ENCODE measurements at places on chromosomes 13 and 19.

DNA sequence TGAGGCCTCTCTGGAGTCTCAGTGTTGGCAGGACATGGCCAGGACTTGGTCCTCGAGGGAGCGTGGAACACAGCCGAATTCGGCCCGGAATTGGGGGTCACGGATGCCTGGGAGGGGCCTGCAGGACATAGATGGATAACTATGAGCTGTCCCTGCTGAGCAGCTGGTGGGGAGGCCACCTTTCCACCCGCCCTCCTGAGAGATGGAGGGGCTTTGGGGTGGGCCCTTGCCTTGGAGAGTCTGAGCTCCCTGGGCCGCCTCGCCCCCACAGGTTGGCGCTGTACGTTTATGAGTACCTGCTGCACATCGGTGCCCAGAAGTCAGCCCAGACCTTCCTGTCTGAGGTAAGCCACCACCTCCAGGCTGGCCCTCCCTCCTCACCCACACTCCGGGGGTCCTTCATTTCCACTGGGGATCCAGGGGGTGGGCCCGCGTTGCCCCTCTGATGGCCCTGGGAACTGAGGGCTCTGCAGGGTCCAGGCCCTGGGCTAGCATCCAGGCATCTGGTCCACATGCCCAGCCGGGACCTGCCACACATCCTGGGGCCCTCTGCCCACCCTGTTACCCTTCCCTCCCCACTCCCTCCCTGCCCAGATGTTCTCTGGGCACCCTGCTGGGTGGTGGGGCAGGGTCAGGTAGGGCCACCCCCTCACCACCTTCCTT is 8.0 kb downstream of the SSBP4 start:
- DNase-seq, result no peak

DNA sequence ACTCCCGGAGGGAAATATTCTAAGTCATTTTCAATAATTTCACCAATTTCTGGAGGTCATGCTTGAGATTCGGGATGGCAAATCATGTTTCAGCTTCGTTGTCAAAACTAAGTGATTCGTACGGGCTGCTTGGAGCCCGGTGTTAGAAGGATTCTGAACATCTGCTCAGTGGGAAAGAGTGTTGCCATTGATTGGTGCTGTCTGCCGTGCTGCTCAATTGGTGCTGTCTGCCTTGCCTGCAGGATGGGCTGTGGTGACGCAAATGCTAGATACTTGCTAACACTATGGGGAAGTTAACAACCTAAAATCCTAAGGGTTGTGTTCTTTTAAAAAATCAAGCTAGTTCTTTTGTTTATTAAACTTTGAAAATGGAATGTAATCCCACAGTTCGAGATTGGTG is 17.3 kb upstream of the CACNG8 start:
- no peak for DNase-seq

GRCh38 chr13:105007166-105007808 is 1528.2 kb downstream of the EFNB2 start:
- no peak for DNase-seq

DNA sequence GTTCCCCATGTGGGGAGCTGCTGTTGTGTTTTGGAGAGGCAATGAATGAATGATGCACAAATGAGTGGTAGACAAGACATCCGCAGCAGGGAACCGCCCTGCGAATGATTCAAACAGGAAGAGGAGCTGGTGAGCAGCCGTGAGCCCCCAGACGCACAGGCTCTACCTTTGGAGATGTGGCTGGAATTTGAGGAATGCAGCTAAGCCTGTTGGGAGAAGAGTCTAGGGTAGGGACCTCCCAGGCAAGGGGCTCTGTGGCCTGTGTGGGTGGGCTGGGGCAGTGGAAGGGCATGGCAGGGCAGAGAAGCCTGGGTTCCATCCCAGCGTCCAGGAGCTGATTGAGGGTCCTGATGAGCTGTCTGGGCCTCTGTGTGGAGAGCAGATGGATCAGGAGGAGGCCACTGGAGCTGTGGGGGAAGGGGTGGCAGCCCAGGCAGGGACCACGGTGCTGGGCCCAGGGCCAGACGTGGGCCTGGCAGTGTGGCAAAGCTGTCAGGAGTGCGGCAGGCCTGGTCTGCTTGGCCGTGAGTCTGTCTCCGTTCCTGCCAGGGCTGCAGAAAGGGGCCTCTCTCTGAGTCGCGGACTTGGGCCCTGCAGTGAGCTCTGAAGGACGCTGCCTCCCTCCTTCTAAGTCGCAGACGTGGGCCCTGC is 41.8 kb upstream of the DCUN1D2 start:
- DNase-seq, result no peak

GRCh38 chr19:55350620-55351315 is 3.8 kb downstream of the COX6B2 start:
- DNase-seq, result no peak

DNA sequence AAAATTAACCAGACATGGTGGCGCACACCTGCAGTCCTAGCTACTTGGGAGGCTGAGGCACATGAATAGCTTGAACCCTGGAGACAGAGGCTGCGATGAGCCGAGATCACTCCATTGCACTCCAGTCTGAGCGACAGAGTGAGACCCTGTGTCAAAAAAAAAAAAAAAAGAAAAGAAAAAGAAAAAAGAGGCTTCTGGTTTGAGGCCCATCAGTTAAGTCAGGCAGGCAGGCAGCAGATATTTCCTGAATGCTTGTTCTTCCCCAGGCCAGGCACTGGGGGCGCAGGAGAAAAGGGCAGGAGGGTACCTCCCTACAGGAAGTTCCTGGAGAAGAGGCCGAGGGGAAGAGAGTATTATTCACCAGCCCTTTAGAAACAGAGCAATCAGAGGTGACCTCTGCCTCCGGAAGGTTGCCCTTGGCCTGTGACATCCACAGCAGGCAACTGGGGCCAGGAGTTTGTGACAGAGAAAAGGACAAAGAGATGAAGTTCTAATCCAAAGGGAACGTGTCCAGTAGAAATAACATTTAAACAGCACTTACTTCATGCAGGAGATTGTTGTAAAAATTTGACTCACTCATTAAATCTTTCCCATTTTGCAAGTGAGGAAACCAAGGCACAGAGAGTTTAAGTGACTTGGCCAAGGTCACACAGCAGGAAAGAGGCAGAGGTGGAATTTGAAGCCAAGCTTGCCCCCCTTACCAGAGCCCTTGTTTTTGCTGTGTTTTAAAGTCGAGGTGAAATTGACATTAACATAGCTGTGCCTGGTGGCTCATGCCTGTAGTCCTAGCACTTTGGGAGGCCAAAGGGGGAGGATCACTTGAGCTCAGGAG is 4.3 kb upstream of the RLN3 start:
- DNase-seq, result no peak

GRCh38 chr19:50020481-50020880 is 4.7 kb downstream of the VRK3 start:
- no peak for DNase-seq

DNA sequence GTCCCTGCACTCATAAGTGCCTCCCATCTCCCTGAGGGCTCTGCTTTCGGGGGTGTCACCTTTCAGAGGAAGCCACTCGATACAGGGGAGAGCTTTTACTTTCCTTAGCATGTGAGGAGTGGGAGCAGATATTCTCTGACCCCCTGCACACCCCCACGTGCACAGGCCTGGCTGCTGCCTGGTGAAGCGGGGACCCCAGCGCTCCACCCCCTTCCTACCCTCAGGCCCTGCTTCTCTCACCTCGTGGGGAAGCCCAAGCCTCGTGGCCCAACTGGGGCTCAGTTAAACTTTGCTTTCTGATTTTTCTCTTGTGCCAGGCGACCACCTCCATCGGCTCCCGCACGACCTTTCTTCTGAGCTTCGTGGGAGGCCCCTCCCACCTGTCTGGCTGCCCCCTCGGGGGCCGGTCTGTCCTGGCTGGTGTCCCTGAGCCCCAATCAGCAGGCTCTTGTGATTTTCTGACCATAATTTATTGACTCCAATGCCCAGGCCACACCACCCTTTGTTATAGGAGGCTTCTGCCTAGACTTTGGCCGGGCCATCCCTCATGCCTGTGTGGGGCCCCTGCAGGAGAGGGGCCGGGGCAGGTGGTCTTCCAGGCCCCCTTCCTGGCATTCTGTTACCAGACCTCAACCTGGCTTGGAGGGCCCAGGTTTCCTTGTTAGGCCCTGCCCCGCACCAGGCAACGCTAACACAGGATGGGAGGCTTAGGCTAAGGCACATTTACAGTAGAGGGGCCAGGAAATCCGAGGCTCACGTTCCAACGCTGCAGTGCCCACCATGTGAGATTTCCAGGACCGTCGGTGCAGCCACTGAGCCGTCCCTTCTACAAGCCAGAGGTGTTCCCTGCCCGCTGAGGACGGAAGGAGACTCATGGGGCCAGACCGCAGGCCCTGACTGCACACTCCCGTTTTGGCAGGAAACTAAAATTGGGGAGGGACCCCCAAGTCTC is 3.7 kb downstream of the TMED1 start:
- no peak for DNase-seq

DNA sequence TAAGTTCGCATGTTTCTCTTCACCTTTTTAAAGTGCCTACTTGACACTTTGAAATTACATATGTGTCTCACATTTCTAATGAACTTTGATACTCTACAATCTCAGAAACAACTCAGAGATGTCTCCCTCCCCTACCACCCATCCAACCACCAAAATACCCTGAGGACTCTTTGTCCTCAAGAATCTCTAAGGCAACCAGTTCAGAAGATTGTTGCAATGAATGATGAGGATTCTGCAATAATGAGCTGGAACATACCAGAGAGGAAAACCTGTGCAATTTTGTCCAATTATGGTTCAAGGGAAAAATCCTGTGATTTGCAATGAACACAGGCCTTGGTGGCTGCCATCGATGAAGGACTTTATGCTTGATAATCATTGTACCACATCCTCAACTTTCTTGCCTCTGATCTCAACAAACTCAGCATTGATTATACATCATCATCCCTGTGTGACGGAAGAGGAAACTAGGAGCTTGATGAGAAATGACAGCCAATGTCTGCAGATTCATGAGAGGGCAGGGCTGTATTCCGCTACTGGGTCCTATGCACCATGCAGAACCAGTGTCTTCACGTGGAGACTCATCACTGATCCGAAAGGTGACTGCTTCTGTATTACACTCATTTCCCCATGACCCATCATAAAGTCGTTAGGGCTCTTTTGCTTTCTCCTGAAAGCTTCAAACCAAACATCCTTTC is 1.1 kb downstream of the FPR1 start:
- no peak for DNase-seq

DNA sequence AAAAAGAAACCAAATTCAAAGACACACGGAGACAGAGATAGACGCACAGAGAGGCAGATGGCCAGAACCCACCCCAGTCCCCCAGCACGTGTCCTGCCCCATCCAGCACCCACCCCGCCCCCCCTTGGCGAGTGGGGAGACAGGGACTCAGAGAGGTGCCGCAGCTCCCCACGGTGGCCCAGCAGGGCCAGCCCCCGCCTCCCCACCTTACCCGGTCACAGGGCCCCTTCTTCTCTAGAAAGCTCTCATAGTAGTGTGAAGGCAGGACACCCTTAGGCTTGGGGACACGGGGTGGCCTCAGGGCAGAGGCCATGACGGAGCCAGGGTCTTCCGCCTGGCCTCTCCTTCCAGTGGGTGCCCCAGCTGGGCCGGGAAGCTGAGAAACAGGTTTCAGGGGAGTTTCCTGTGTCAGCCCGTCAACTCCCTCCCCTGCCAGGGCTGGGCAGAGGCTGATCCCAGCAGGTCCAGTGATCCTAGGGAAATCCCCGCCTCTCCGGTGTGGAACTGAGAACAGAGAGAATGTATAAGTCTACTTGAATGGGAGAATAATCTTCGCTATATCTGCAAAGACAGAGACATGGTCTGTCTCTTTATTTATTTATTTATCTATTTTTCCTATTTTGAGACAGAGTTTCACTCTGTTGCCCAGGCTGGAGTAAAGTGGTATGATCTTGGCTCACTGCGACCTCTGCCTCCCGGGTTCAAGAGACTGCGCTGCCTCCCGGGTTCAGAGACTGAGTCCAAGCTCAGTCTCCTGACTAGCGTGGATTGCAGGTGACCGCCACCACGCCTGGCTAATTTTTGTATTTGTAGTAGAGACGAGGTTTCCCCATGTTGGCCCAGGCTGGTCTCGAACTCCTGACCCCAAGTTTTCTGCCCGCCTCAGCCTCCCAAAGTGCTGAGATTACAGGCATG is at the start of gene STAP2:
TSS of gene STAP2 (minus strand) at position 387 of the 915 bp plus-strand sequence. CDS start at position 313, 74 bp downstream.
- DNase-seq, result no peak

DNA sequence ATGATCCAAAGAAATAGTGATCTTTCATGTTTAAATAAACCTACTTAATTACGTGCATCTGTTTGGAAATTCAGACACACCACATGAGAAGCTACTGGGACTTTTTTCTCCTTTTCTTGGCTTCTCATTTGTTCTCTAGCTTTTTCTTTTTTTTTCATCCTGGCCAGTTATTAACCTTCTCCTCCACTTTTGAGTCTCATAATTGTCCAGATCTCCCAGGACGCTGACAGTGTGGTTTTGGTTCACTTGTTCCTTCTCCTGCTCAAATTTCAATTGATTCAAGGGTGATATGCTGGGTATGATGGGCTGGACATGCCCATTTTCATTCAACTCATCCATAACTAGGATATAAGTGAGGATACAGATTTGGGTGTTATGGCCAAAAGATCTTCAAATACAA is 152.3 kb downstream of the TM9SF2 start:
- no peak for DNase-seq

DNA sequence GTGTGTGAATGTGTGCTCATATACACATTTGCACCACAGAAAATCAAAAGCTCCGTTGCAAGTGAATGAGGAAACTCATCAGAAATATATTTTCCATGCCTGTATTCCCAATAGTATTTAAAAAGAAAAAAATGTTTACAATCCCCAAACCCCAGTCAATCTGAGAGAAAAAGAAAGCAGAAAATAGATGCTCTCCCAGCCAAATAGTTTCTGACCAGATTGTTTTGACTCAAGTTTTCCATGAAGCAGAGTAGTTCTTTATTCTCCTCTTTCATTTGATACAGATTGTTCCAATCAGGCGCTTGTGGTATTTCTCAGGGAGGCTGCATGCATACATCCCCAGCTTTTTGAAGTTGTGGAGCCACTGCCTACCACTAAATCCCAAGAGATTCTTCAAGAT is 110.6 kb downstream of the STARD13 start:
- DNase-seq, result peak; percentile 98

- DNase-seq, result no peak
Measured at GRCh38 chr19:43595605-43595998, 332 bp downstream of the IRGQ start.

DNA sequence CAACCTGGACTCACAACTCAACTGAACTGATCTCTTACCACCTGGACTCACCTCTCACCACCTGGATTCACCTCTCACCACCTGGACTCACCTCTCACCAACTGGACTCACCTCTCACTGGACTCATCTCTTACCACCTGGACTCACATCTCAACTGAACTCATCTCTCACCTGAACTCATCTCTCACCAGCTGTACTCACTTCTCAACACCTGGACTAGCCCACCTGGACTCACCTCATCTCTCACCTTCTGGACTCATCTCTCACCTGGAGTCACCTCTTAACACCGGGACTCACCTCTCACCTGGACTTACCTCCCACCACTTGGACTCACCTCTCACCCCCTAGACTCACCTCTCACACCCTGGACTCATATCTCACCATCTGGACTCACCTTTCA is 7.3 kb upstream of the CASP14 start:
- no peak for DNase-seq

GRCh38 chr19:31119951-31120690 is 229.1 kb downstream of the TSHZ3 start:
- no peak for DNase-seq

GRCh38 chr13:51547425-51548176 is 36.7 kb upstream of the WDFY2 start:
- no peak for DNase-seq

- DNase-seq, result no peak
Measured at GRCh38 chr13:48923376-48923775, 52.3 kb upstream of the FNDC3A start.

- DNase-seq, result no peak
Measured at GRCh38 chr13:25151626-25152195, 20.4 kb downstream of the AMER2 start.
